Activated T-cell treated with anti-CD3 and anti-CD28 coated beads, Interleukin-2, amount 50 U/mL, for 72 hours (primary cell): ENCODE measurements at places on chromosomes 2 and 18. TPM values are rescaled to one million over a fixed set of nuclear protein-coding genes. Genes with fewer than 3 reads are reported as not detected.

DNA sequence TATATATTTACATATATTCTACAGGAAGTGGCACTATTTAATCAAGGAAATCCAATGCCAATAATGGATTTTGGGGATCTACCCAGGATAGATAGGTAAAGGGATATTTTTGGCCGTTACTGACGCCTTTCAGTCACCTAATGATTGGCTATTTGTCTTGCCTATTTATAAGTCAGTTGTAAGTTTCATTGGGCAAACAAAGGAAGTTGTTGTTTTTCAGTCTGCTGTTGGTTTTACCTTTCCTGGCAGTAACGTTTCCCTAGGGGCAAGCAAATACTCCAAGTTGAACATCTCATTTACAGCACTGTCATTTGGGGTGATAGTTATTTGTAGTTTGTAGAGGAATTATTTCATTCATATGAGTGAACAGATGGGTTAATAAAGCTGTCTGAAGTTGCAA lies 17.0 kb upstream of the LANCL1 start:
- no peak for DNase-seq

DNA sequence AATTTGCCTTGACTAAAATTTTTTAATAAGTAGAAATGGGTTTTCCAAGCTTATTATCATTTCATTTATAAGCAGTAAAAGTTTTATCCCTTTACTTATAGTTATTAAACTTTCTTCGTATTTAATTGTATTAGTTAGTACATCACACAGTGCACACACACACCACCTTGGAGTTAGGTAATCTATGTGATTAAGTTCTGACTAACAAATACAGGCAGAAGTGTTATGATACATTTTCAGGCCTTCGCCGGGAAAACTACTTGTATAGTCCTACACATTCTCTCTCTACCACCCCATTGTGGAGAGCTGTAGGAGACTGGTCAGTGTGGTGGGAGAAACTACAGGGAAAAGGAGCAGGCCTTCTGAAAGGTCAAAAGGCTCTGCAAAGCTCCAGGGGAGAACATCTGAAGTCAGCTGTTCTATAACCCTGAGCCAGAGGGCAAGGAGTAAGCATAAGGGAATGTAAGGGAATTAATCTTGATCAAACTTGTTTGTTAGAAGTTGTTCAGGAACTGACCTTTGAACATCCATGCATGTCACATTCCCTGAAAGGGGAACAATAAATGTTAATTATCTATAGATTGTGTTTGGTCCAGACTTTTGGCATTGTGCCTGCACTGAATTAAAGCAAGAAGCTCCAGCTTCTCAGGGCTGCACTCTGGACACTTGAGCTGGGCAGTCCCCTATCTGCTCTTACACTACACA lies 231.7 kb downstream of the FSIP2 start:
- DNase-seq, result no peak

- no peak for DNase-seq
These were observed 58.8 kb upstream of the FIGN start for GRCh38 chr2:163794635-163795034.

GRCh38 chr2:202127687-202128331 lies 54.8 kb downstream of the KIAA2012 start:
- no peak for DNase-seq

DNA sequence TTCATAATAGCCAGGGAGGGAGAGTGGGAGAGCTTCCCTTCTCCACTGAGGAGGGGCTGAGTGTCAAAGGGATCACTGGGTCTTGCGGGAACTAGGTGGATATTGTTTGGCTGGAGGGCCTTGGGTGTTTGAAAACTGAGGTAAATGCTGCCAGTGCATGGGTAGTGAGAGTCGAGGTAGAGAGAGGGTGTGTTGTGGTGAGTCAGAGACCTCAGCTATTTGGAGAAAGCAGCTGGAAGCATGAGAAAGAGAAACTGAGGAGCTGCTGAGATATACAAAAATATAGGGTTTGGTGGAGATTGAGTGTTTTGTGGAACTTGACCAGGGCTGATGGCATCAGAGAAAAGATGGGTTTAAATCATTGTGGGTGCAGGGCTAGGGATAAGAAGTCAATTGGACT lies 127.0 kb upstream of the CCDC195 start:
- no peak for DNase-seq

GRCh38 chr18:433960-434359 lies 66.5 kb downstream of the COLEC12 start:
- DNase-seq, result no peak

GRCh38 chr2:177748360-177748759 lies 324.2 kb downstream of the PDE11A start:
- DNase-seq, result no peak

DNA sequence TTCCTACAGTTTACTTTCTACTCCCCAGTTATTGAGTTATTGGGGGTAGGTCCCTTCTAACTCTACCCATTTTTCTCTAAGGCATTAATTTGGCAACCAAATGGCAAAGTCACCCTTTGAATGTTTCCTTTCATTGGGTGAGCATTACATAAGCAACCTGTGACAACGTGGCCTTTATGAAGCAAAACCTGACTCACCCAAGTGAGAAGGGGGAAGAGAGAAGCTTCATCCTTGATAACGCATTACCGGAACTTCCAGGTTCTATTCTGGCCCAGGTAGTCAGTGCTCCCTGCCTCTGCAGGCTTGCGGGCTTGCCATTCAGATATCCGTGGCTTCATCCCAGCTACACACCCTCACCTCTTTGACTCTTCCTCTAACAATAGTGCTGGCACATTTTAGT lies 39.1 kb upstream of the FAM124B start:
- DNase-seq, result no peak

DNA sequence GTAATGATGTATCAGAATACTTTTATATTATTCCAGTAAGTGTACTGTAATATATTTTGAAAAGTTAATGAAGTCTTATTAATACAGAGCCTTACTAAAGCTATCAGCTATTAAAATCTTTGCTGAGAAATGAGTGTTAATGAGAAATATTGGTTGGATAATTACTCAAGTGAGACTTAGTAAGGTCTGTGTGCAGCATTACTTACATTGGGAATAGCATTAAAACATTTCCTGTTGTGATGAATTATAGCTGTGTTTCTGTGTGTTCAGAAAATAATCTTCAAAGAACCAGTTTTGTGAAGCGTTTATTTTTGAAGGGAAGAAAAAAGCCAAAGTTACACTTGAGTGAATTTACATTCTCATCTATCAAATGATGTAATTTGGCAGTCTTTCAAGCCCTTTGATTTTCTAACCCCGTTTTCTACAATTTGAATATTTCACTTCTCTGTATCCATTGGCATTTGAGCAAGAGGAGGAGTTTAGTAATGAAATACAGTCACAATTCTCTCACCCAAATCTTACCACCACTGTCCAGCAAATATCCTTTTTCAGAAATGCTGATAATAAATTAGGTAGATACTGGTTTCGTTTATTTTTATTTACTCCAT lies 123.5 kb upstream of the BOD1L2 start:
- DNase-seq, result no peak

Gene ZBTB7C
- total RNA-seq, result not detected

Gene CRYBA2
- not detected for total RNA-seq

Gene TBC1D8
- 8.3 TPM for total RNA-seq

Gene MC2R
- total RNA-seq, result not detected

Gene TEKT4
- total RNA-seq, result not detected

Gene ANKRD30B
- total RNA-seq, result not detected

Gene MAL
- total RNA-seq, result 92.6 TPM
